ENCODE measurements at places on chromosomes 2 and 18.

GRCh38 chr18:78915446-78916008, 64.1 kb upstream of the SALL3 start:
- DNase-seq: peak; percentile 76

DNA sequence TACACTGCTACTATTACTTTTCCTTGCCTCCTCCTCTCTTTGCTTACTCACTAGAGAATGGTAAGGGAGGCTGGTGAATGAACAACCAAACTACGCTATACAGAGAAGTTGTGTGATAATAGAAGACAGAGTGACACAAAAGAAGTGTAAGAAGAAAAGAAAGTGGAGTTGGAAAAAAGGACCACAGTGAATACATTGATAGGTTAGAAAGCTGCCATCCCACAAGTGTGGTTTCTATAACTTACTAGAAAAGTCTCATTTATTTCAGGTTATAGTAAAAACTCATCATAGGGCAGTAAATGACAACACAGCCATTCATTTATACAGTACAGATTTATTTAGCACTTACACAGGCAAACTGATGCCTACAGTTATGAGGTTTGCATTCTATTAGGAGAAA, 77.3 kb downstream of the TTC21B start:
- no peak for DNase-seq

DNA sequence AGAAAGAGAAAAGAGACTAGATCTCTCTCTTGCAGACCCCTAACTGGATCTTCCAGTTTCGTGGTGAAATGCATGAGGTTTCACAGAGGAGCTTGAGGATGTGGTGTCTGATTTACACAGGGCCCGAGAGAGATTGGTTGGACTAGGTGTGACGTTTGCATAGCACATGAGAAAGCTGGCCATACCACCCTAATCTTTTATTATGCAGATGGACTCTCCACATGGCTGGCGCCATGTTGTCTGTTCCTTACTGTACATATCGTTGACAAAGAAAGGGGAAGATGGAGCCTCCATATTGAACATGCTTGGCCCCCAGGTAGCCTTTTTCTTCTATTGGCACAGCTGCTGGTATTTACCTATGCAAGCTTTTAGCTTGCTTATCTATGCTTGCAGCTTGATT, 27.5 kb upstream of the PGAP1 start:
- no peak for DNase-seq

DNA sequence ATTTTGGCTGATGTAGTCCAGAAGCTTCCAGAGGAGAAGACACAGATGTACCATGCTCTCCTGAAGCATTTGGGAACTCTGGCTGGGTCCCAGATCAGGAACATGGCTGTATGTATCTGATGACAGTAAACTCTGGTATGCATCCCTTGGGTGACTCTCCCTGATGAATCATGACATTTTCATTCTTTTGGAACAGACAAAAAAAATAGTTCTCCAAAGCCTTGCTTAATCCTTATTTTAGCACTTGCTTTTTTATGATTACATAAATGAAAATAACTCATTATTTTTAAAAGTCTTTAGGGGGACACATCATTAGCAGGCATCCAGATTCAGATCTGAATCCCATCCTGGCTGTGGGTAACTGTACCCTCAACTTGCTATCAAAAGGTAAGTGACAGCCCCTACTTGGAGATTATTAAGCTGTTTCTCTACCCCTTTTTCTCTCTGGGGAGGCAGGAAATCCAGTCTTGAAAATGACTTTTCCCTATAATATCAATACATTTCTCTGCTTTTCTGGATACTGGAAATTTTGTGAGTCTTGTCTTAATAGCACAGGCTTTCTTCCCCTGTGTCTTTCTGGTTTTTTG, 23.3 kb downstream of the AOX1 start:
- DNase-seq: no peak

DNA sequence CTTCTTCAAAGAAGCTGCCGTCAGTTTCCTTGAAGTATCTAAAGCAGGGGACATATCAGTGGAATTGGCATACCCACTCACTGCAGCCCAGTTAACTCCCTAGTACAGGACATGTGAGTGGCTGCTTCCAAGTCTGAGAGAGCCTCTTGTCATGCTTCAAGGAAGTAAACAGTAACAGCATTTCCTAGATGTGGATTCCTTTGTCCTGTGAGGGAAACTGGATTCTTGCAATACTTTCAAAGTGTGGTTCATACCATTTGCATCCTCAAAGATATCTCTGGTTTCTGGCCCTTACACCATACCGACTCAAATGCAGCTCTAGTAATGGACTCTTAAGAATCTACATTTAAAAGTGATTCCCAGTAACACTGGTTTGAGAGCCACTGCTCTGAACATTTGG, 87.2 kb downstream of the ESCO1 start:
- no peak for DNase-seq

- no peak for DNase-seq
These were observed 85.3 kb upstream of the KLF7 start for GRCh38 chr2:207251022-207251421.

- DNase-seq: no peak
These were observed 206.7 kb downstream of the TCF4 start for GRCh38 chr18:55381277-55381676.

DNA sequence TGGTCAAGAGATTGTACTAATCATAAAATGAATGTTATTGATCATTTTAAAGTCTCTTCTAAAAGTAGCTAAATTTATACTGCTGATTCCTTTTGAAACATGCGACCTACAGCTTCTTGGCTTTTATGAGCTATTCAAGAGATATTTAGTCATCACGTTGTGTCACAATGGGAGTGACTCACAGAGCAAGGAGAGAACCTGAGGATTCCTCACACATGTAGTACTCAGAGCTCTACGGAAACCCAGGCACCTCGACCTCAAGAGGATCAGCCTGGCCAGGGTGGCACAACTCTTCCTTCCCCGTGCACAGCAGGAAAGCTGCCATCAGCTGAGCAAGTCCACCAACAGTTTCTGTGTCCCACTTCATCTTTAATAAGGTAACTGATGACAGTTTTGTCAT, at the start of gene DHRS9:
Gene DHRS9, plus strand, starts transcription at position 223 of the 400 bp plus-strand sequence. CDS start 12,019 bp downstream, outside the sequence.
- no peak for DNase-seq

- DNase-seq: no peak
These were observed 41.2 kb downstream of the SRD5A2 start for GRCh38 chr2:31539505-31539904.

- DNase-seq: peak; percentile 85
These were observed 8.4 kb downstream of the KIF1A start for GRCh38 chr2:240811346-240812300.

DNA sequence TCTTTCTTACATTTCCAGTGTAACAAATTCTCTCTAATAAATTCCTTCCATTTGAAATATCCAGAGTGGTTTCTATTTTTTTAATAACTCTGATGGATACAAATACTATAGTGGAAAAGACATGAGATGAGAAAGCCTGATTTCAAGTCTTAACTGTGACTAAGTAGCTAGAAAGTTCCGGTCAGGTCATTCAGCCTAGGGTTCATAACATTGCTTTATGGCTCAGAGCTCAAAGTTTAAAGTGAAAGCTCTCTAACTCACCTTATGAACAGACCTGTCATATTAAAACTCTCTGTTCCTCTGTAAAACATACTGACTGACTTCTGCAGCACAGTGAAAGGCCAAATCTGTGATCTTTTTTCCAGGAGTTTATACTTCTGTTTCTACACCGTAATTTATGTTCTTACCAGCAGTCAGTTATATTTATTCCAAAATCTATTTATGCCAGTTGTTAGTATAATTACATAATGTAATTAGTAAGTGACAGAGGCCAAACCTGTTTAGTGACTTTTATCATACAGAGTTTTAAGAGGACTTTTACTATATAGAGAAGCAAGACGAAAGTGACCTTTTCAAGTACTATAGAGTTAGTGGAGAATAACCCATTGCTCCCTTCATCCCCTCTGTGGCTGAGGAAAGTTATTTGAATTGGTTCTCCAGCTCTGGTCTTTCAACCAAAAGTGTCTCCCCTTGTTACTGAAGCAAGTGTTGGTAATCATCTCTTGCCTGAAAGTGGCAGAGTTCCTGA, 118.8 kb upstream of the PDE1A start:
- DNase-seq: no peak

- DNase-seq: no peak
These were observed 560.6 kb downstream of the SLC4A3 start for GRCh38 chr2:220188031-220188430.

DNA sequence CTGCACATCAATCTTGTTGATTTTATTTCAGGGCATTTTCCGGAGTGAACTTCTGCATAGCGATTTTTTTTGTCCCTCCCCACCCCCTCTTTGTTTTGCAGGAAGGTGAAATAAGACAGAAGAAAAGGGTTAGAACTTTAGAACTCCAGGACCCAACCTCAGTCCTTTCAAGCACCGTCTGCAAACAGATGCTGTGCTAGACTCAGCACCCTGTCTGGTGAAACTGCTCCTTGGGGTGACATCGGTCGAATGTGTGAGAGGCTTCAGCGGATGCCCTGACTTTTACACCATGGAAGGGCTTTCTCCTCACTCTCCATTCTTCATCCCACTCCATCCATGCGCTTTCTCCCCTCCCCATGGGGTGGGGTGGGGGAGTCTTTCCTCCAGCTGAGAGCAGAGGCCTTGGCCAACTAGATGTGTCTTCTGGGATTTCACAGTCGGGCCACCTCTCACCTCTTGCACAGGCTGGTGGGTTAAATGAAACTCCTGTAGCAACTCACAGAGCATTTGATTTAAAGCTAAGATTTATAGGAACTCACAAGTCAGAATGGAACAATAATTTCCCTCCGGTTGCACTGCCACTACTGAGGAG, 43.3 kb upstream of the EDAR start:
- no peak for DNase-seq

DNA sequence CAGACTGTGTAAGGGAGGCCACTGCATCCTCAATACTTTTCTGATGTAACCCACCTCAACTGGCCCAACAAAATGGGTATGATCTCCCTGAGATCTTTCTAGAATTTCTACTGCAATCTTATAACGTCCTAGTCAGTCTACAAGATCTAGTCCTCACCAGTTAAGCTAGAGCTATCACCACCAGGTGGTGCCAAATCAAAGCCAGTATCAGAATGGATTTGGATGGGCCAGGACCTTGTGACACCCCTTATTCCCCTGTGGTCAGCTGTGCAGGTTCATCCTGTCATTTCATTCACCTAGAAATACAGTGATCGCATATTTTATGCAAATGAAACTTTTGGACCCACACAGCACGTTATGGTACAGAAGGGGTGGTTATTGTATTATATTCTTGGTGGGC, 90.3 kb downstream of the OLA1 start:
- DNase-seq: no peak

DNA sequence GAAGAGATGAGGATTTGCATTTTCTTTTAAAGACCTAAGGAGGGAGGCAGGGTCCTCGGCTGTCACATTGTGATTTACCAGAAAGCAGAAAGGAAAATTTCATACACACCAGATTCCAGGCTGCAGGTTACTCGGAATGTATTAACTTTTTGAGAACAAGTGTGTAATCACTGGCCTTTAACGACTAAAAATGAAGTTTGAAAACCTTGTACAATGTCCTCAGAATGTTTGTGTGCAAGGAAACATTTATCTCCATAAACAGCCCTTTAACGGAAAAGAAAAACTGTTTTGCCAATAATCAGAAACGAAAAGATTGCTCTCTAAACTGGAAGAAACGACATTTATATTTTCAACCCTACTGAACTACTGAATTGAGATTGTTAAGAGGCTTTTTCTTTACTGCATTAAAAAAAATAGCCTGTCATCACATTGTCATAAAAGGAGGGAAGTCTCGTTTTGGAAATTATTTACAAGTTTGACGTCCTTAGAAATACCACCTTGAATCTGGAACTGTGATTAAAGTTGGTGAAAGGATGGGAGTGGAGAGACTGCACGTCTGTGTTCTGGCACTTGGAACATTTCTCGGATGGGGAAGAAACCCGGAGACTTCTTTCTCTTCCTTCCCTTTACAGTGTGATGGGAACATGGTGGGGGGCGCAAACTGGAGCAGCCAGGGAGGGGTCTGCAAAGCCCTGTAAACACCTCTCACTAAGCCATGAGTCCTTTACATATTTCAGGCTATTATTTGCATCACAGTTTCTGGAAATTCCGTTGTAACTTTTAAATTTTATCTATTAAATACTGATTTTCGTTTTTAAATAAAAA, 134.1 kb upstream of the SIX3 start:
- DNase-seq: no peak

DNA sequence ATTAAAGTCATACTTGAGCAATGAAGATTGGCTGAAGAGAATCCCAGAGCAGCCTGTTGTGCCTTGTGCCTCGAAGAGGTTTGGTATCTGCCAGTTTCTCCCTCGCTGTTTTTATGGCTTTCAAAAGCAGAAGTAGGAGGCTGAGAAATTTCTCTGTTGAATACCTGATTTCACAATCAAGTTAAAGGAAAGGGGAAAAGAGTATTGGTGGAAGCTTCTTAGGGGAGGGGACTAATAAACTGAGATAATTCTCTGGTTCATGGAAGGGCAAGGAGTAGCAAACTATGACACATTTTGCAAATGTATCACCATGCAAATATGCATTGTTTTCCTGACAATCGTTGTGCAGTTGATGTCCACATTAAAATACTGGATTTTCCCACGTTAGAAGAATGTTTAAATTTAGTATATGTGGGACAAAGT, at the start of gene IL1B:
Gene IL1B, minus strand, starts transcription at position 85 of the 423 bp plus-strand sequence. CDS start 550 bp downstream, outside the sequence.
- DNase-seq: no peak

DNA sequence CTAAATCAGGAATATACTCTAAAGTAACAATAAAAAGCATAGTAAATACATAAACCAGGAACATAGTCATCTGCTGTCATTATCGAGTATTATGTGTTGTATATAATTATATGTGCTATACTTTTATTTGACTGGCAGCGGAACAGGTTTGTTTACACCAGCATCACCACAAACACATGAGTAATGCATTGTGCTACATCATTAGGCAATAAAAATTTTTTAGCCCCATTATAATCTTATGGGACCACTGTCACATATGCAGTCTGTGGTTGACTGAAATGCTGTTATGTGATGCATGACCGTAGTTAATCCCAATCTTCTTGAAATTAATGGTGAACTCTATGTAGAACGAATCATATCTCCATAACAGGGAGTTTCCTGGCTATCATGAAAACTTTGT, 136.7 kb upstream of the ZFP36L2 start:
- DNase-seq: no peak

DNA sequence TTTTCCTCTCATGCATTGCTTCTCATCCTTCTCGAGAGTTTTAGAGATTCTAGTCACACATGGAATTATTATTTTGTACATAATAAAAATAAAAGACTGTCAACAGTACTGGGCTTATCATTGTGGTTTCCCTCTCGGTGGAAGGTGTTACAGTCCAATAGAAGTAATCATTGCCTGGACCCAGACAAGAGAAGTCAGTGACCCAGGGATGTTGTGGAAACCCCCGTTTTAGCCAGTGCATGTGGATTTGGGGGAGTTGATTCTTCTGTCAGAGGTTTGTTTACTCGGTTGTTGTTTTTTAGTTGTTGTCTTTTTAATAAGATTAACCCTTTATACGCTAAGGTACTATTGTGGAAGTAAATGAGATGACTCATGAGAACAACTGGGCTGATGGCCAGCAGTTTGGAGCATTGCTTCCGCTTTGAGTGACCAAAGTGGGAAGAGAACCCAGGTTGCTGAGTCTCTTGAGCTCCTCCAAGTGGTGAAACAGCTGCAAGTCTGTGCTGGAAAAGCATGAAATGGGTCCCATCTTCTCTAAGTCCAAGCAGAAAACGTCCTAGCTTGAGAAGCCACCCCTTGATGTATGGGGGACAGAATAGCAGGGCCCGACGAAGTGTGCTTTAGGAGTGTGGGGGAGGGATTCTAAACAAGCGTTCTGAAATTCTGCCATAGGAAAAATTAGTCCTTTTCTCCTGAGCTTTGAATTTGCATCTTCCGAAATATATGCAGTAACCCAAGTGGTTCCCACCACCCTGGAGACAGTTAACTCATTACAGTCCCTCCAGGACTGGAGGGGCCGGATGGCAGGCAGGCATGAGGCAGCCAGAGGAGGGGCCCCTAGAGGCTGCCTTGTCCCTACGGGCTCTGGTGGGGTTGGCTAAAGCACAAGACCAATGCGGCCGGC, 61.8 kb upstream of the GPR45 start:
- no peak for DNase-seq

GRCh38 chr2:170456914-170457313, 258.2 kb upstream of the SP5 start:
- DNase-seq: no peak
